ENCODE measurements at places on chromosomes 6 and 20. TPM values are rescaled to one million over a fixed set of nuclear protein-coding genes. Genes with fewer than 3 reads are reported as not detected.

The CTNNBL1 gene
- total RNA-seq, result 43.4 TPM

DNA sequence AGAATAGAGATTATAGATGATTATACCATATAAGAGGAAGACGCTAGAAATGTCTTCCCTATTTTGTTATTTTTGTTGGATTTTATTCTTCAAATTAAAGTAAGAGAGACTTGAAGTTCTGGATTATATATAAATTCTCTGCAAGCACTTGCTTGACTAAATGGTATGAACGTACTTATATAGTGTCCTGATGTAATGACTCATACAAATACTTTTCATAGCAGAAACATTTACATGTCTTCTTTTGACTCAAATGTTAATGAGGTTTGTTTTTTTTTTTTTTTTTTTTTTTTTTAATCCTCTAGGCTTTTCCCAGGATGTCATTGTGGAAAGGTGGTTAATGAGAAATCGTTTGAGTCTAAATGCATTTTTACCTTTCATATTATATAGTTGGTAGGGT, 55.0 kb downstream of the PDE7B start:
- H3K4me1 ChIP-seq, result peaks cover 18% of the 10 kb centered on the region
- peaks cover 6% of the 10 kb centered on the region for H3K36me3 ChIP-seq

GRCh38 chr6:5537967-5538366, 276.7 kb downstream of the FARS2 start:
- no peak overlapping the region for H3K27ac ChIP-seq
- DNase-seq, result no peak
- peaks cover 2% of the 10 kb centered on the region for H3K36me3 ChIP-seq
- H3K27me3 ChIP-seq, result no peaks in the 10 kb centered on the region
- peaks cover 8% of the 10 kb centered on the region for H3K4me1 ChIP-seq

DNA sequence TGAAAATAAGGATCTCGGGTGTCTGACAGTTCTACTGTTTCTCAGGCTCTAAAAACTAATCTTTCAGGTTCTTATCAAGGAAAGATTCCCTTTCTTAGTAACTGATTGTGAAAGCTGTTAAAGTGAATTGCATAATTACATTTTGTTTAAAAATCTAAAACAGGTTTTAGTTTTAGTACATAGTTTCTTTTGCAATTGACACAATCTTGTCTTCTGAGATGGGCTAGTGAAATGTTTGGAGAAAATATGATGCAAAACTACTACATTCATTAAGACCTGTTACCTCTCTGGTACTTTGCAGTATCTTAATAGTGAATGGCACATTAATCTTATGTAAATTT, 298.4 kb downstream of the UTRN start:
- H3K4me1 ChIP-seq, result peaks cover 40% of the 10 kb centered on the region
- H3K36me3 ChIP-seq, result peaks cover 21% of the 10 kb centered on the region
- no peak for DNase-seq
- H3K27me3 ChIP-seq, result no peaks in the 10 kb centered on the region
- H3K27ac ChIP-seq, result no peak overlapping the region

DNA sequence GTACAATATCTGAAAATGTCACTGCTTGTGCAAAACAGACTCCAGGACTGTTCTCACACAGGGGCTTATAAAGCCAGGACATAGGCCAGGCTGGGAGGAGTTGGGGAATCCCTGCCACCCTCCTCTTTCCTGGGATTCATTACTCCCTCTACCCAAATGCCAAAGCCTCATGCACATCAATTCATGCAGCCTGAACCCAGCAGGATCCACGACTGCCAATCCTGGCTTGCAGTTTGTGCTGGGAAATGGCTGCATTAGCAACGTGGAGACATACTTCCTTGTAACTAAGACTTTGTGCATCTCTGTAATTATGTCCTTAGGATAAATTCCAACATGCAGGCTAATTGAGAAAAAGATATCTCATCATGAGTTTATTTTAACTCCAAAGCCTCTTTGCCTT, 143.8 kb downstream of the SYCP2 start:
- H3K4me3 ChIP-seq, result no peak overlapping the region
- H3K27me3 ChIP-seq, result peaks cover 16% of the 10 kb centered on the region
- H3K4me1 ChIP-seq, result no peaks in the 10 kb centered on the region
- peak; percentile 46 for DNase-seq

- no peak overlapping the region for H3K4me3 ChIP-seq
- H3K36me3 ChIP-seq, result peaks cover 8% of the 10 kb centered on the region
- H3K27ac ChIP-seq, result no peak overlapping the region
- H3K4me1 ChIP-seq, result peaks cover 8% of the 10 kb centered on the region
Measured at GRCh38 chr6:130913120-130913519, 85.9 kb downstream of the SMLR1 start.

DNA sequence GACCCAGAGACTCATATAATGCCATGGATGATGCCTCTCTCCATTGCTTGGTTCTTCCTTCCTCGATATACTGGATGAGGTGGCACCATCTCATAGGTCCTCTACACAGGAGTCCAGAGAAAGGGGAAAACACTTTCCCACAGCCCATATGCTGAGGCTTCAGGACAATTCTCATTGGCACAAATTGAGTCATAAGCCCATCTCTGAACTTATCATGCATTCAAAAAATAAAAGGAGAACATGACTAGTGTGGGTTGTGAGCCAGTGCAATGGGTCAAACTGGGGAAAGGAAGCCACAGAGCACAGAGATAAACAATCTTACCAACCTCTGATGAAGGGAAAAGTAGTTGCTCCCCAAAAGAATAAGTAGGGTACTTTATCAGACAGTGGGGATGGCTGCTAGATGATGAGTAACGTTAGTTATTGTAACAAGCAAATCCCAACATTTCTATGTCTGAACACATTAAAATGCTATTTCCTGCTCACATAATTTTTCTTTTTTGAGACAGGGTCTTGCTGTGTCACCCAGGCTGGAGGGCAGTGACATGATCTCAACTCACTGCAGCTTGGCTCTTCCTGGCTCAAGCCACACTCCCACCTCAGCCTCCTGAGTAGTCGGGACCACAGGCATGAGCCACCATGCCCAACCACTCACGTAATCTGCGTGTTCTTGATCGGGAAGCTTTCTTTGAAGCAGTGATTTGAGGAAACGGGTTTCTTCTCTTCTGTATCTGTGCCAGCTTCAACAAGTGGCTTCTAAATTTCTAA, 27.0 kb downstream of the SOD2 start:
- H3K27me3 ChIP-seq, result no peaks in the 10 kb centered on the region
- H3K27ac ChIP-seq, result no peak overlapping the region
- no peak overlapping the region for H3K4me3 ChIP-seq
- H3K4me1 ChIP-seq, result peaks cover 3% of the 10 kb centered on the region

DNA sequence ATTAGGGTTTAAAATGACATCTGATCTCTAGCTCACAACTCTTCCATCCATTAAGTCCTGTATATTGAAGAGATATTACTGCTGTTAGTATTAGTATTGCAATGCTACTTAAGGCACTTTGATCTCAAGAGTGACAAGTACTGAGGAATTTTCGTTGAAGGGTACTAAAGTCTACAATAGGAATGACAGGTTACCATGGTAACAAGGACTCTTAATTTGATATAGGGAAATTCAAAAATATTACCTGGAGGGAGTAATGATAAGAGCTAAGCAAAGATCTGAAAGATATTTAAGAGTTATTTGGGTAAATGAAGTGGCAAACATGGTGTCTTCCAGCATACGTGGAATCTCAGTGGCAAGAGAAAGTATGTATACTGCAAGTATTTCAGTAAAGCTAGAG, 518.0 kb upstream of the SLC35B3 start:
- no peaks in the 10 kb centered on the region for H3K27me3 ChIP-seq
- no peak for DNase-seq
- no peaks in the 10 kb centered on the region for H3K36me3 ChIP-seq

- H3K27me3 ChIP-seq, result no peaks in the 10 kb centered on the region
- DNase-seq, result no peak
- no peak overlapping the region for H3K27ac ChIP-seq
Measured at GRCh38 chr6:158409451-158409850, 97.2 kb downstream of the TULP4 start.
